ENCODE measurements at places on chromosomes 11 and 22.

DNA sequence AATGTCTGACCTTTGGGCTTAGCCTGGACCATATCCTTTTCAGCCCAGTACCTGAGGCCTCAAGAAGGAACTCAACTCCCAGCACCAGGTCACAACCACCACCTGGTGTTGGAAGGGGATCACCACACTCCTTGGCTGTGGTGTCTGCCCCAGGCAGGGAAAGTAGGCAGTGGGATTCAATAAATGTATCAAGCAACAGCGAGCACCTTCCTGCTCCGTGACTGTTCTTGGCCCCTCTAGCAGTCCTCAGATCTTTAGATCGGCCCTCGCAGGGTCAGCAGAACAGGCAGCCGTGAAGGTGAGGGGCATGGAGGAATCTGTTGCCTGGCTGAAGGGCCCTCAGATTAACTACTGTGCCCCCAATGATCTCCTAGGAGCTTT lies 15.9 kb downstream of the ARFGAP2 start:
- DNase-seq = no peak

DNA sequence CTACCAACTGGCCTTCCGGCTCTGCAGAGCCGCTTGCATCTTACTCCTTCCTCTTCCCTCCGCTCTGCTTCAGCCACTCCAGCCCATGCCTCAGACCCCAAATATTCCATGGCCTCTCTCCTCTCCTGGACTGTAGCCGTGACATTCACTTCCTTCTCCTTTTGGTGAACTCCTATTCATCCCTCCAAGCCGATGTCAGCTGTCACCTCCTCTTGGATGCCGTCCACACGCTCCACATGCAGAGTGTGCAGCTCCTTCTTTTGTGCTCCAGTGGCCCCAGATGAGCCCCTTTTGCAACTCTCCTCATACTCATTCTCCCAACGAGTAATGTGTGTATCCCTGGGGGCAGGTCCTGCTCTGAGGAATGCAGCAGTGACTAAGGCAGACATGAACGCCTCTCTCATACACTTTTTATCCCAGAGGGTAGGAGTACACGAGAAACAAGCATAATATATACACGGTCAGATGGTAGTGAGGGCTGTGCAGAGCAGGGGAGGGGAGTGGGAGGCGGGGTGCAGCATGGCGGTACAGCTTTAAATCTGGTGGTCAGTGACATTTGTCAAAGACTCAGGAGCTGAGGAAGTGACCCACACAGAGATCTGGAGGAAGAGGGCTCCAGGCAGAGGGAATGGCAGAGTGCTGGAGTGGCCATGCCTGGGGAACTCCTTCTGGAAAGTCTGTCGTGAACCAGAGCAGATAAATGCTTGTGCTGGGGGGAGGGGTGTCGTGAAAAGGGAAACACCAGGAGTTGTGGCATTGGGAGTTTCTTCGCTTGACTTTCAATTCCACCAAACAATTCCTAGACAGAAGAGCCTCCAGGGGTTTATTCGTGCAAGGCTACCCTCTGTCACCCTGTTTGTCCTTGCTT lies 83.8 kb upstream of the ATXN10 start:
- no peak for DNase-seq

- no peak for DNase-seq
Observed at GRCh38 chr11:86947541-86947940, 7.7 kb downstream of the FZD4 start.

DNA sequence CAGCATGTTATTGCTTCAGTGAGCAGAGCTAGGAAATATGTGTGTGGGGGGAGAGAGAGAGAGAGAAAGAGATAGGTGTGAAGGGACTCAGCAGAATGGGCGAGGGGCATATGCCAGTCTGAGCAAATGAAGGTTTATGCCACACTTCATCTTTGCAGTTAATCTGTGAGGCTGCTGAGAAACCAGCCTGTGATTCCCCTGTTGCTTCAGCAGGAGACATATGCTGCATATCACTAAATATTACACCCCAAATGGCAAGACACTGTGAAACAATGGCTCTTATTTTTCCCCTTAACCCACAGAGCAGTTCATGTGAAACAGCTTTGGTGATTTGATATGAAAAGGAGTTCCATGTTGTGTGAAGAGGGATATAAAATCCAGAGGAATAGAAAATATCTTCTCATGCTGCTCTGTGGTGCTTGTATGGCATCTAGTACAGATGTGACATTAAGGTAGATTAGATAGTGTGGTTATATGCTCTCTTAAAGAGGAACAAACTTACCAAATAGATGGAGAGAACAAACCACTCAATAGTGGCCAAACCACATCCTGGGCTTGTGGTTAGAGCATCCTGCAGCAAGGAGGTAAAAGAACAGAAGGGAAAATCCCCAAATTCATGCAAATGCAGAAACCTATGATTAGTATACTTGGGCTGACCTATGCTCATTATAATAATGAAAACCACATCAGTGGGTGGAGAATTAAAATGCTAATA lies 864.2 kb downstream of the FAM181B start:
- DNase-seq = no peak

GRCh38 chr22:43925433-43926348 lies 2.1 kb downstream of the PNPLA3 start:
- DNase-seq = peak; percentile 53

GRCh38 chr11:43557553-43558110 lies 122.9 kb upstream of the HSD17B12 start:
- no peak for DNase-seq

DNA sequence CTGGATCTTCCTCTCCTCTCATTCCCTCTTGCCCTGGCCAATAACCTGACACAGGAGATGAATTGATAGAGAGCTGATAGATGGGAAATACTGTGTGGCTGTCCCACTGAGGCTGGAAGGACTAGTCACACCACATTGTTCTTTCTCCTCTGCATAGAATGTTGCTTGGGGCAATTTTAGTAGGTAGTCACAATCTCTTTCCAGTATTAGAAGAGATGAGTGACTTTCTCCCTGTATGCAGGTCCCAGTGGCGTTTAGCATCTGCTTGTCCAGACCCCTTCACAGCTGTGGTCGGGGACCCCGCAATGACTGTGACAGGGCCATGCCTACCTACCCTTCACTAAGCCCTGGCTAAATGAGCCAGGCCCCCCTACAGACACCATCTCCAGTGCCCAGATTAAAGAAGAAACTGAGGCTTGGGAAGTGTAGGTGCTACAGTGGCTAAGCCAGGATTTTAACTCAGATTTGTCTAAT lies 24.0 kb upstream of the P2RY2 start:
- no peak for DNase-seq

GRCh38 chr11:86579406-86579731 lies 93.0 kb downstream of the ME3 start:
- DNase-seq = no peak

GRCh38 chr22:38796262-38796957 lies 2.5 kb upstream of the DNAL4 start:
- no peak for DNase-seq

GRCh38 chr11:76553554-76554476 lies 109.0 kb downstream of the EMSY start:
- DNase-seq = no peak

DNA sequence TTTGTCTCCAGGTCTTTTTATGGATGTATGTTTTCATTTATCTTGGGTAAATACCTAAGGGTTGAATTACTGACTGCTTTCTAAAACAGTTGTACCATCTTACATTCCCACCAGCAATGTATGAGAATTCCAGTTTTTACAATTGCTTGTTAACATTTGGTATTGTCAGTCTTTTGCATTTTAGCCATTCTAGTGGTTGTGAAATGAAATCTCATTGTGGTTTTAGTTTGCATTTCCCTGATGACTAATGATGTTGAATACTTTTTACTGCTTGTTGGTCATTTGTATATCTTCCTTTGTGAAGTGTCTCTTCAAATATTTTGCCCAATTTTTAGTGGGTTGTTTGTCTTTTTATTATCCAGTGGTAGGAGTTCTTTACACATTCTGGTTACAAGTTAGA lies 92.8 kb downstream of the ARFGAP2 start:
- no peak for DNase-seq

DNA sequence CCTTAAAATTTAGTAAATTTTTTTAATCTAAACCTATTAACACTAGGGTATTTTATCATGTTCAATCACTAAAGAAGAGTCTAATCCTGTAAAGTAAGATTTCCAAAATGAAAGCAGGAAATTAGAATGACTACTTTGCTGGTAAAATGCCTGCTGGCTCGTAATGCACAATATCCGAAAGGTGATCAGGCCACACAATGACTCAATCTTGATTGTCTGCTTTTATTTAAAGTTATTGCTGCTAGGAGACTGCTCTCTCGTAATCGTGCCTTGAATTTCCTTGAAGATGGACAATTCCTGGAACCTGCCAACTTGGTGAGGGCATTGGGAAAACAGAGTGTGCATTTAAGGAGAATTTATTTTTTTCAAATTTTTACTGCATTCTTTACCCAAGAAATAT lies 1786.5 kb upstream of the RAG2 start:
- DNase-seq = no peak

Measured in COLO829 (cell line).